ENCODE measurements at places on chromosomes 3 and 15. TPM values are rescaled to one million over a fixed set of nuclear protein-coding genes. Genes with fewer than 3 reads are reported as not detected.

Gene RAD51
- 0.27 TPM for total RNA-seq

Gene TMCO5A
- total RNA-seq = not detected

Gene ADAMTS9
- 104 TPM for total RNA-seq

Gene VPS8
- 78.0 TPM for total RNA-seq

Gene PARP15
- 4.0 TPM for total RNA-seq

Gene LRRC3B
- total RNA-seq = not detected

Gene NBEAL2
- total RNA-seq = 48.7 TPM

DNA sequence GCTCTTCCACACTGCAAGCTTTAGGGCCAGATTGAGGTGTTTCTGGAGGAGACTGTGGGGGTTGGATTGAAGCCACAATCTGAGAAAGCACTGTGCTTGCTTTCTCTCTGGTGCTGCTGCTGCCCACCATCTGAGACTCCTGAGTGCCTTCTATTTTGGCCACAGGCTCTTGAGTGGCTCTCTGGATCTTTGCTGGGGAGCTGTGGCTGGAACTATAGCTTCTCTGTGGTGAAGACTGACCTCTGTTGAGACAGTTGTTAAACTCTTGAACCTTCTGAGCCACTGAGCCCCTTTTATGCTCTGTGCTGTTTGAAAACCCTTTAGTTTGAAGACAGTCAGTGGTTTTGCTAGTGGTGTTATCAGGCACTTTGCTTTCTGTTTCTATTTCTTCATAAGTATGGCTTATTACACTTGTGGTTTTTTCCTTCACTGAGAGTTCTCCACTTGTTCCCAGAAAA, 108.7 kb upstream of the TSPAN3 start:
- DNase-seq = no peak

DNA sequence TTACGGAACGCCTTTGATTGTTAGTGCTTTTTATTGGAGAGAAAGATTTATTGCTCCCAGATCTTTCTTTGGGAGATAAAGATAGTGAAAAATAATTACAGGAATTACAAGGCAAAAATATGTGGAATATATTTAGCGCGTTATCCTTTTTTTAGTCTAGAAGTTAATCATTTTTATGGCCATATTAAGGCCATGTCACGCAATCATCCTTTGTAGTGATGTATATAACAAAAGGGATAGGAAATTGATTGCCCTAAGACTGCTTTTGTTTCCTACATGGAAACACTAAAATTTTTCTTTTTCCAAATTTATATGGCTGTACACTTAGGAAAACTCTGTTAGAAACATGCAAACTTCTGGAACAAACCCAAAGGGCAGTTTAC, 1.5 kb downstream of the TRPC1 start:
- DNase-seq = no peak

GRCh38 chr3:5339967-5340535, 152.5 kb downstream of the EDEM1 start:
- DNase-seq = no peak

GRCh38 chr3:32794487-32795308, 23.1 kb upstream of the TRIM71 start:
- DNase-seq = no peak

DNA sequence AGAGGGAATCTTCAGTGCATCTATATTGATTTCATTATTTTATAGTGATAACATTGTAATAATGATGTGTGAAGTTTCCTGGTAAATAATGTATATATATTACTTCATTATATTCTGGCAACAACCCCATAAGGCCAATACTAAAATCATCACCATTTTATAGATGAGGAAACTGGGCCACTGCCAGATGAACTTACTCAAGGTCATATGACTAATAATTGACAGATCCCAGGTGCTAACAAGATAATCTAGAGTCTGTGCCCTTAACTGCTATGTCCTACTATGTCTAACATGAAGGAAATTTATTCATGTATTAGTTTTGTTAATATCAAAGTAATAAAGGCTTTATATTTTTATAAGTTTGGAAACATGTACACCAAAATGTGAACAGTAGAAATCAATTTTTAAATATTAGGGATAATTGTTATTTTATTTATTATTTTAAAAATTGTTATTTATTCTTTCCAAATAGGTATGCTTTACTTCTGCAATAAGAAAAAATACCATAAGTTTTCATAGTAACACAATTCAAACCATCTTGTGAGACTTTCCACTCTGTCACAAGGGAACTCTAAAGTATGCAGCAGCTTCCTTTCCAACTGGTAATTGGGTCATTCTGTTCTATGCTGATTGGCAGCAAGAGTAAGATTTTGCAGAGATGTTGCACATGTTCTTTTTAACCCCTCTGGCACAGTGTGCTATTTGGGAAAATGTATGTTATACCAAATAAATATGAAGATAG, 90.8 kb upstream of the CMC1 start:
- no peak for DNase-seq

- no peak for DNase-seq
These were observed 22.9 kb upstream of the SMAD6 start for GRCh38 chr15:66679061-66679656.

GRCh38 chr3:175346573-175347356, 487.6 kb downstream of the NAALADL2 start:
- peak; percentile 25 for DNase-seq

GRCh38 chr3:45035441-45036301, 9.6 kb downstream of the CLEC3B start:
- DNase-seq = no peak

DNA sequence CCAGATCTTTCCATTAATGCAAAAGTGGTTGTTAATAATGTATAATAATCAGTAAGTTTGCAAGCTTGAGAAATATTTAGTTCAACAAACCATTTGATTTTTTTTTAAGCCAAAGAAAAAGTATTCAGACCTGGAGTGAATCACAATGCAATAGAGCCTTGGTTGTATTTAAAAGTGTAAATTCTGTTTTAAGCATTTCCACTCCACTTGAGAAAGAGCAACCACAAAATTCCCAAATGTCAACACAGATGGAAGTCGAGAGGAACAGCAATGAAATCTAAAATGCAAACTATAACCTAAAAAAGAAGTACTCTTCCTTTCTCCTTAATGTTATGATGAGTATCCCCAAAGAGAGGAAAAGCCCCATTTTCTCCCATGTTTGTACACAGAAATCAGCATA, 20.2 kb downstream of the GBE1 start:
- DNase-seq = no peak

- no peak for DNase-seq
These were observed 154.2 kb downstream of the IMPG2 start for GRCh38 chr3:101166150-101166549.

DNA sequence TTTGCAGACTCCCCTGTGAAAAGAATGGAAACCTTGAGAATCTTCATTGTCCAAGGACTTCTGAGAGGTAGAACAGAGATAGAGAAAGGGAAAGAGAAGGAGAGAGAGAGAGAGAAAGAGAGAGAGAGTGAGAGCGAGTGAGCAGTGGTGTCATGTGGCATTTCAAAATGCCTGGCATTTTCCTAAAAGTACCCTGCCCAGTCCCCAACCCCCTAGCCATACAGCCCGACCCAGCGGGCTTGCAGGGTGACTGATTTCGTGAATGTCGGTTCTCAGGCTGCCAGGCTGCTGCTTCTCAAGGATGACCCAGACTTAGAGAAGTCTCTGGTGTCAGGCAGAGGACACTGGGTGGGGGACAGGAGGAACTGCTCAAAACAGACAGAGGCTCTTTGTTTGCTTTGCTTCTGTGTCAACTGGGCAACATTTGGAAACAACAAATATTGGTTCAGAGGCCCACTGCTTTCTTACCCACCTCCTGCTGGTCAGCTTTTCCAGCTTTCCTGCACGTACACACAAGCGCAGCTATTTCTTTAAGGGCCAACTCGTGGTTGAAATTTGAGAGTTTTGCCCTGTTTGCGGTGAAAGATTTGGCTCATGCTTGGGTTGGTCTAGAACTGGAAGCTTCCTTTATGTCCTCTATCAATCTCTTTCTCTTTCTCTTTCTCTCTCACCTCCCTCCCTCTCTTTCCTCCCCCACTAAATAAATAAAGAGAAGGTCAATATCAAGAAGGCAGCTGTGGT, 3.7 kb upstream of the TF start:
- no peak for DNase-seq

DNA sequence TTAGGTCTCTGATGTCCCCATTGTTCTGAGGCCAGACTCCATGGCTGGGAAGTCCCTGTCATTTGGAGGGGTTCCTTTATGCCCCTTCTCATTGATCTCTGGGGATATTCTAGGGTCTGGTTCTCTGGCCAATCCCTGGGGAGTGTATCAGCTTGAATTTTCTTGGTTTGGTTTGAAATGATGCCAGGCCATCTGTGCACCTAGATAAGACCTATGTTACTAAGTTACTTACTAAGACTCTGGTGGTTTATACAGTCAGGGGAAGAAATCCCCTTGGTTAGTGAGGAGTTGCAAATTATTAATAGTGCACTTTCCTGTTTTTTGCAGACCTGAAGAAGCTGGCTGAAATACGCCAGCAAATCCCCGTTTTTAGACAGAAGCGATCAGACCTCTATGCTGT, 20.3 kb downstream of the NIT2 start:
- DNase-seq = no peak

DNA sequence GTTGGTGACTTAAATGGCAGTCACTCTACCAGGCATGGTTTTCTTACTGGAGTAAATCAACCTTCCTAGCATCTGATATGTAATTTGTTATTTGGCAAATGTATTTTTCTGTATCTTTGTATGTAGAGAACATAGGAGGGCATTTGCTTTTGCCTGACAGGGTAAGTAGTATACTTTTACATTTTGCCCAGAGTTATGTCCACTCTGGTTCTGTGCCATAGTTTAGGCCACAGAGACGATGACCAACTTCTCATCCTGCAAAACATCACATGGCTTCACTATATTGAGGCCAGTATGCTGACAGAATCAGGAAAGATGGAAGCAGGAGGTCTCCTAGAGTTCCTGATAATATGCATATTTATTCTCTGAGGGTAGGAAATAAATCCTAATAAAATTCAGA, 23.1 kb upstream of the ULK4 start:
- DNase-seq = no peak

DNA sequence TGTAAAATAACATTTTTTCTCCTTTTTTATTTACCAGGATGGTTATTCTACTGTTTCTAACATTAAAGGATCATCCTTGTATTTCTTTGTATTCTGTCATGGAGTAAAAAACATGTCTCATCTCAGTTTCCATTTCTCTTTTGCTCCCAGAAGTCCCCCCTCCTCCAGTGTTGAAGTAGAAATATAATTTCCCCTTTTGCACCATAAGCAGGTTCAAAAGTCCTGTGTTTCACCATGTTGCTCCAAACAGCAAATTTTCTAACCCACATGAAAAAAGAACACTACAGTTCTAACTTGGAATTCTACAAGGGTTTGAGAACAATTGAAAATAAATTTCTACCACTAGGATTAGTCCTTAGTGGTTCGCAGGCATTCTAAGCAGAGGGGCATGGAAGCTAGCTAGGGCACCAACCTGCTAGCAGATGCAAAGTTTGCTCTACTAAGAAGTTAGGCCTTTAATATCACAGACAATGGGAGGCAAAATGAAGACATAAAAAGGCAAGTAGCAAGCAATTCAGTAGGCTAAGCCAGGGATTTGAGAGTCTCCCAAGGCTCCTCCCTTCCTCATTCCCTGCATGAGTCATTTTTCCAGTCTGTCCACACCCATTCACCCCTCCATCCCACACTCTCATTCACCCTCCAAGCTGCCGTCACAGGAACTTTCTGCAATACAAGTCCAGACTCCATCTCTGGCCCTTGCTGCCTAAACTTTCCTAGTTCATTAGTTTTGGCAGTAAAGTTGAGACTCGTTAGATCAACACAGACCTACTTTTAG, 2.3 kb upstream of the MBNL1 start:
- peak; percentile 85 for DNase-seq

DNA sequence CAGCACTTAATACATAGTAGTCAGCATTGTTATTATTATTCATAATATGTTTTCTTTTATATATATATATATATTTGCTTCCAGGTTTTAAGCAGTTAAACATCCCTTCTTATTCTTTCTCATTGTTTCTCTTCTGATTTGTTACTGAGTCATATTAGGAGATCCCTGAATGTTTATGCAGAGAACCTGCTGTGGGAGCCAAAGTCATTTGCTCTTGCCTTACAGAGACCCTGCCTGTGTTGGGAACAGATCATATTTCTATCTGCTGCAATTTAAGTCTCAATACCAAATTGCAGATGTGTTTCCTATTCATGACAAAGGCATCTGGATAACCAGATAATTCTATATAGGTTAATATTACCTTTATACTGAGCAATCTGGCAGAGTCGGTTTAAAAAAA, 323.0 kb upstream of the UMPS start:
- DNase-seq = no peak

GRCh38 chr3:116035429-116035828, 409.9 kb downstream of the LSAMP start:
- no peak for DNase-seq

- DNase-seq = no peak
These were observed 13.9 kb upstream of the USP3 start for GRCh38 chr15:63490345-63491034.

GRCh38 chr15:100863796-100864267, 15.8 kb upstream of the ALDH1A3 start:
- DNase-seq = no peak

- no peak for DNase-seq
These were observed 20.4 kb downstream of the SLC7A14 start for GRCh38 chr3:170565495-170565894.

DNA sequence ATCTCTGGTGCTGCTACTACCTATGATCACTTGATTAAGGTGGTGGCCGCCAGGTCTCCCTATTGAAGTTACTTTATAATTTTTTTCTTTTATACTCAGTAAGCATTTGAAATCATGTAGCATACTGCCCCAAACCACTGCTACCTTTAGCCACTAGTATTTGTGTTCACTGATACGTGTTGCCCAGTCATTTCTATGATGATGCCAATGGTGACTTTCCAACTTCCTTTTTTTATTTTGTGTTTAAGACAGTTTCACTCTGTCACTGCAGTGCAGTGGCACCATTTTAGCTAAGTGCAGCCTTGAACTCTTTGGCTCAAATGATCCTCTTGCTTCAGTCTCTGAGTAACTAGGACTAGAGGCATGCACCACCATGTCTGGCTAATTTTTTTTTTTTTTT, 598.2 kb downstream of the NAALADL2 start:
- no peak for DNase-seq

DNA sequence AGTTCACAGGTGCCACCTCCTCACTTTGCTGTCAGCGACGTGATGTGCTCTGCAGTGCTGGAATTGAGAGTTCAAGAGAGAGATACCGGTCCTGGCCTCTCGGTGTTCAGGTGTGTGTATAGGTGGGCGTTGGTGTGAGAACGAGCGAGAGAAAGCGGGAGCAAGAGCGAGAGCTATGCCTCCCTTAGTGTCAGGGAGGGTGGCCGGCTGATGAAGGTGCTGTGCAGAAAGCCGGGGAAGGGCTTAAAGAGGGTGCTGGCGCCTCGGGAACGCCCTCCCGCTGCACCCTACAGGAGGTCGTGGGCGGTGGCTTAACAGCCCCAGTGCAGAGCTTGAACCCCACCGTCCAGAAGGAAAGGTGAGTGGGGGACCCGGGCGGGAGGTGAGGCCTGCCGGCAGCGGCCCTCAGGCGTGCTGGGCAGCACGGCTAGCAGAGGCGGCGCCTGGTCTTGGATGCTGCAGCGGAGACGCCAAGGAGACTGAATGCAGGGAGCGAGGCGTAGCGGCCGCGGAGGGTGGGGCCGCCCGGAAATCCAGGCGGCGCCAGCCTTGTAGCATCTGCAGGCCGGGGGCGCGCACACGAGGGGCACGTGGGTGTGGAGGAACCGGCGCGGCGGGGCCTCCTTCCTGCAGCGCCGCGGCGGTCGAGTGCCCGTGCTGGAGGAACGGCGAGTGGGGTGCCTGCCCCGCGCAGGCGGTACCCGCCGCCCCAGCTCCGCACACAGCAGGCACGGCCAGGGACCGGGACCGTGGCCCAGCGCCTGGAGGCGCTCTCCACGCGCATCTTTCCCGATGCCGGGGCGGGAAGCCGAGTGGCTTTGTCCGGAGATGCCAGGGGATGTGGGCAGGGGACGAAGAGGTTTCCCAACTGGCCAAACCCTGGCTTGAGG, 246.8 kb upstream of the TOPAZ1 start:
- DNase-seq = no peak

All from thoracic aorta (tissue), 2 donors.